RPMI8226 (cell line): ENCODE measurements at places on chromosomes 4 and X.
A peak's percentile ranks its signal among the peaks of the same experiment; 100 is the strongest.

- DNase-seq: peak; percentile 61
Measured at GRCh38 chrX:131789664-131790063, 233.4 kb upstream of the STK26 start.

GRCh38 chr4:101393256-101393655, 45.9 kb upstream of the PPP3CA start:
- no peak for DNase-seq

- no peak for DNase-seq
Measured at GRCh38 chr4:53010318-53010717, 148.2 kb downstream of the RASL11B start.

GRCh38 chr4:37502070-37502469, 184.1 kb downstream of the RELL1 start:
- no peak for DNase-seq
